Muscle of leg (tissue), 16 donors: ENCODE measurements at places on chromosomes 13 and 19. TPM values are rescaled to one million over a fixed set of nuclear protein-coding genes. Genes with fewer than 3 reads are reported as not detected.

The MAB21L1 gene
- total RNA-seq: 9.0 TPM

- no peaks in the 10 kb centered on the region for H3K36me3 ChIP-seq
- no peak for DNase-seq
- no peak overlapping the region for H3K27ac ChIP-seq
Measured at GRCh38 chr13:58531614-58532013, 900.1 kb downstream of the PCDH17 start.

The TEX101 gene
- not detected for total RNA-seq

The CALR3 gene
- not detected for total RNA-seq

GRCh38 chr13:104832231-104832630 lies 1703.2 kb downstream of the EFNB2 start:
- H3K27ac ChIP-seq: no peak overlapping the region
- no peaks in the 10 kb centered on the region for H3K36me3 ChIP-seq
- H3K4me1 ChIP-seq: no peaks in the 10 kb centered on the region

DNA sequence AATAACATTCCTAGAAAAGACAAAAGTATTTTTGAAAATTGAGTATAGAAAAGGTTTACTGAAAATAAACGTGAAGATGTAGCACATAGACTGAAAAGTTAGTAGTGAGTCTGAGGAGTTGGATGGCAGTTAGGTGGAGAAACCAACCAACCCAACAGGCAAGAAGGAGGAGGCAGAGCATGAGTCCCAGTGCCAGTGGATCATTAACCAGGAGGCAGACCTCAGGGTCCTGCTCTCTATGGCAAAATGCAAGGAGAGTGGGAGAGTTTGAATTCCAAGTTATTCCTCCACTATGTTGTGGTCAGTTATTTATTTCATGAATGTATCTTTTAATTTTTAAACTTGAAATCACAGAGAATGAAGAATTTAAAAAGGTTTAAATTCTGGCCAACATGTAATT lies 446.4 kb downstream of the GPC6 start:
- H3K4me3 ChIP-seq: no peak overlapping the region
- H3K27me3 ChIP-seq: no peaks in the 10 kb centered on the region
- H3K36me3 ChIP-seq: no peaks in the 10 kb centered on the region
- H3K27ac ChIP-seq: no peak overlapping the region

- H3K4me3 ChIP-seq: no peak overlapping the region
- no peaks in the 10 kb centered on the region for H3K27me3 ChIP-seq
- peaks cover 42% of the 10 kb centered on the region for H3K36me3 ChIP-seq
- no peak for DNase-seq
- H3K27ac ChIP-seq: no peak overlapping the region
Measured at GRCh38 chr13:51942189-51942588, 69.1 kb downstream of the ATP7B start.

The UFM1 gene
- 65.7 TPM for total RNA-seq

- no peaks in the 10 kb centered on the region for H3K27me3 ChIP-seq
- H3K27ac ChIP-seq: no peak overlapping the region
- DNase-seq: no peak
- no peaks in the 10 kb centered on the region for H3K36me3 ChIP-seq
Measured at GRCh38 chr13:71481501-71481900, 385.5 kb downstream of the DACH1 start.

- H3K4me1 ChIP-seq: no peaks in the 10 kb centered on the region
- no peaks in the 10 kb centered on the region for H3K36me3 ChIP-seq
- no peak for DNase-seq
Measured at GRCh38 chr13:35347679-35348205, 128.7 kb downstream of the MAB21L1 start.

The RRAS gene
- 15.3 TPM for total RNA-seq

- peak overlapping the region; percentile 82 for H3K27ac ChIP-seq
- DNase-seq: peak; percentile 63
- H3K4me3 ChIP-seq: no peak overlapping the region
- peaks cover 27% of the 10 kb centered on the region for H3K4me1 ChIP-seq
- no peaks in the 10 kb centered on the region for H3K36me3 ChIP-seq
Measured at GRCh38 chr13:35724446-35724845, 248.0 kb upstream of the MAB21L1 start.

The ZNF529 gene
- 16.8 TPM for total RNA-seq

The ZNF677 gene
- total RNA-seq: 28.7 TPM

- peak overlapping the region; percentile 35 for H3K27ac ChIP-seq
- H3K27me3 ChIP-seq: no peaks in the 10 kb centered on the region
- DNase-seq: peak; percentile 75
- no peak overlapping the region for H3K4me3 ChIP-seq
- peaks cover 7% of the 10 kb centered on the region for H3K4me1 ChIP-seq
- no peaks in the 10 kb centered on the region for H3K36me3 ChIP-seq
Measured at GRCh38 chr19:28737021-28737895, 475.7 kb downstream of the UQCRFS1 start.

DNA sequence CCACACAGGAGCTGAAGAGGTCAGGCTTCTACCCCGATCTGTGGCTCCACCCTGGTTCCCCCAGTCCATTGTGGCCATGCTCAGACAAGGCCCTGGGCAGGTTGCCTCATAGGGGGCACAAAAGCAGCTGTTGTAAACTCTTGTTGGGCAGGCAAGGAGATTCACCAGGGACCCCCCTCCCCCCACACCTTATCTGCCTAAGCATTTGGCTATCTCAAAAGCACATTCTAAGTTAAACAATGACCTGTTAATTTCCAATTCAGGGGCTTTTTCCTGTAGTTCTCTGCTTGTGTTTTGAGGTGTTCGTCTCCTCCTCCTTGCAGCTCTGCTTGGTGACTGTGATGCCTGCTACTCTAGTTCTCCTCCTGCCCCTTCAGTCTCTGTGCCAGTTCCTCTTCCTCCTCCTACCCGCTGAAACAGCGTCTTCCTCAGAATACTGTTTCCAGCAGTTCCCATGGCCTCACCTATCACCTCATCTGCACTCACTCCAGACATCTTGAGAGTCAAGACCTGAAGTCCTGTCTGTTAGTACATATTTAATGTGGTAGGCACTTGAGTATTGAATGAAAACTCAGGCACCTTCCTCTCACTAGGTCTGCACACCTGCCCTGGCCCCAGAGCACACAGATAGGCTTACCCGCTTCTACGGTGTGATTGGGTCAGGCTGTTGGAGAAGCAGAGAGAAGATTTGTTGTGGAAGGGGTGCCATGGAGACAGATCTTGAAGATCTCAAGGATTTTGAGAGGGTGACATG lies 31.7 kb downstream of the SPATA13 start:
- no peak overlapping the region for H3K4me3 ChIP-seq
- H3K27ac ChIP-seq: no peak overlapping the region
- no peak for DNase-seq
- no peaks in the 10 kb centered on the region for H3K27me3 ChIP-seq
- no peaks in the 10 kb centered on the region for H3K36me3 ChIP-seq

- no peaks in the 10 kb centered on the region for H3K36me3 ChIP-seq
- no peaks in the 10 kb centered on the region for H3K27me3 ChIP-seq
- H3K4me1 ChIP-seq: peaks cover 6% of the 10 kb centered on the region
Measured at GRCh38 chr19:5321851-5322681, 18.5 kb downstream of the PTPRS start.

DNA sequence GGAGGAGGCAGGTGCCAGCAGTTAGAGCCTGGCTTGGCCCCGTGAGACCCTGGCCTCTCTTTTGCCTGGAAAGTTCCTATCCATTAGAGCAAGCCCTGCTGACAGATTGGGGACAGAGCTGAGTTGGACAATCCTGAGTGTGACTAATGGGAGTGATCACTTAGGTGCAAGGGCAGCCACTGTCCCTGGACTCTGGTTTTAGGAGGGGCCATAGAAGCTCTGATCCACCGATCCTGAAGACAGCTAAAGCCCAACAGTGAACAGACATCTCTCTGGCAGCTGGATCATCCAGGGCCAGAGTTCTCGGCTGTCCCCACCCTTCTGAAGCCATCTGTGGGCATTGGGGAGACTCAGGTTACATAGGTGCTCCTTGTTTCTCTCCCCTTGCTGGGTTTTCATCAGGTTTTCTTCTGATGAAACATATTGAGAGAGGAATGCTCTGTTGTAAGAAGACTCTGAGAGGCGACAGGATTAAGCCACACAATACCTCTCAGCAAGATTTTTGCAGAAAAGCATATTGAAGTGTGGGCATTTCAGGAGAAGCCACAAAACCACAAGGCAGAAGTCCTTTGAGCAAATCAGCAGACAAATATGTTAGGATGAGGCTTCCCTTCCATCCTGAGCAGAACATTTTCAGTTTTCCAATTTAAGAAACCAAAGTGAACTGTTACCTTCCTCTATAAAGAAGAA lies 288.0 kb upstream of the MAB21L1 start:
- no peak overlapping the region for H3K4me3 ChIP-seq
- no peaks in the 10 kb centered on the region for H3K36me3 ChIP-seq
- peaks cover 50% of the 10 kb centered on the region for H3K4me1 ChIP-seq
- DNase-seq: no peak
- H3K27me3 ChIP-seq: no peaks in the 10 kb centered on the region
- H3K27ac ChIP-seq: peak overlapping the region; percentile 35

- DNase-seq: no peak
- H3K4me1 ChIP-seq: no peaks in the 10 kb centered on the region
- no peaks in the 10 kb centered on the region for H3K27me3 ChIP-seq
- no peak overlapping the region for H3K27ac ChIP-seq
- no peaks in the 10 kb centered on the region for H3K36me3 ChIP-seq
Measured at GRCh38 chr13:105758918-105759860, 776.3 kb downstream of the EFNB2 start.

The ZNF577 gene
- 15.6 TPM for total RNA-seq

DNA sequence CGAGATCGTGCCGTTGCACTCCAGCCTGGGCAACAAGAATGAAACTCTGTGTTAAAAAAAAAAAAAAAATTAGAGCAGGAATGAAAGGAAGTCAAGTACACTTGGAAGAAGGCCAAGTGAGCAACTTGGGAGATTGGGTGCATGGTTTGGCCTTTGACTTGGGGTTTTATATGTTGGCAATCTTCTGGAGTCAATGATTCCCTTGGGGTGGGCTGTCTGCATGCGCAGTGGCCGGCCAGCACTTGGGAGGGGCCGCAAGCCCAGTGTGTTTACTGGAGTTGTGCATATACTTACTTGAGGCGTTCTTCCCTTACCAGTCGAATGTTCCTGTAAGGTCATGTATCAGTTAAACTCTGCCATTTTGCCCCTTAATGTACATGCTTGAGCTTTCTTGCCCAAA lies 103.9 kb downstream of the FAM216B start:
- H3K27ac ChIP-seq: no peak overlapping the region
- peaks cover 8% of the 10 kb centered on the region for H3K36me3 ChIP-seq
- no peaks in the 10 kb centered on the region for H3K27me3 ChIP-seq
- no peak overlapping the region for H3K4me3 ChIP-seq
- no peak for DNase-seq
- peaks cover 20% of the 10 kb centered on the region for H3K4me1 ChIP-seq

The ZSCAN4 gene
- total RNA-seq: not detected

- no peak for DNase-seq
- H3K4me3 ChIP-seq: no peak overlapping the region
- H3K36me3 ChIP-seq: no peaks in the 10 kb centered on the region
- no peak overlapping the region for H3K27ac ChIP-seq
Measured at GRCh38 chr19:30684613-30685012, 312.4 kb downstream of the ZNF536 start.

The SLC8A2 gene
- total RNA-seq: 0.04 TPM

- no peaks in the 10 kb centered on the region for H3K27me3 ChIP-seq
- H3K36me3 ChIP-seq: no peaks in the 10 kb centered on the region
- H3K4me1 ChIP-seq: no peaks in the 10 kb centered on the region
- no peak overlapping the region for H3K27ac ChIP-seq
- peak; percentile 19 for DNase-seq
- H3K4me3 ChIP-seq: no peak overlapping the region
Measured at GRCh38 chr13:73451221-73452029, 392.6 kb downstream of the KLF5 start.

DNA sequence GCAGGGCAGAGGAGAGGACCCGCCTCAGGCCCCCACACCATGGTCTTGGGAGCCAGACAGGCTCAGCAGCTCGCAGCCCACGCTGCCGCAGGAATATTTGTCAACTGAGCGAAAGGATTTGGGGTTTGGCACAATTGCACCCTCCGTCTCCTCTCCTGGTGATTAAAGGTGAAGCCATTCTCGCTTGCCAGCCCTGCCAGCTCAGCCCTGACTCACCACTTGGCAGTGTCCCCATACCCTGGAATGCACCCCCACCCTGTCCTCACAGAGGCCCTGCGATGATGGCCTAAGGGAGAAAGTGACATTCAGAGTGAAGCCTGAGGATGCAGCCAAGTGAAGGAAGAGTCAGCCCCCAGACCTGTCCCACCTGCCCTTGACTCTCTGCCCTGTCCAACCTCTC lies 18.8 kb downstream of the CYTH2 start:
- H3K4me3 ChIP-seq: no peak overlapping the region
- peaks cover 16% of the 10 kb centered on the region for H3K4me1 ChIP-seq
- peaks cover 40% of the 10 kb centered on the region for H3K27me3 ChIP-seq
- no peak overlapping the region for H3K27ac ChIP-seq

- DNase-seq: peak; percentile 59
- H3K27me3 ChIP-seq: no peaks in the 10 kb centered on the region
- H3K4me3 ChIP-seq: no peak overlapping the region
- H3K27ac ChIP-seq: no peak overlapping the region
- no peaks in the 10 kb centered on the region for H3K36me3 ChIP-seq
Measured at GRCh38 chr13:66665991-66666390, 564.1 kb downstream of the PCDH9 start.

GRCh38 chr19:41351339-41352245 lies 2.1 kb downstream of the TGFB1 start:
- H3K4me3 ChIP-seq: peak overlapping the region; percentile 59
- DNase-seq: peak; percentile 63
- H3K4me1 ChIP-seq: peaks cover 41% of the 10 kb centered on the region
- peaks cover 50% of the 10 kb centered on the region for H3K27me3 ChIP-seq
- no peaks in the 10 kb centered on the region for H3K36me3 ChIP-seq

The PRRG2 gene
- 0.84 TPM for total RNA-seq

The GIPC3 gene
- total RNA-seq: 0.22 TPM

- DNase-seq: no peak
- no peak overlapping the region for H3K27ac ChIP-seq
- no peak overlapping the region for H3K4me3 ChIP-seq
- no peaks in the 10 kb centered on the region for H3K4me1 ChIP-seq
Measured at GRCh38 chr13:26772531-26772930, 11.9 kb upstream of the GPR12 start.

- H3K4me1 ChIP-seq: no peaks in the 10 kb centered on the region
- DNase-seq: no peak
- no peaks in the 10 kb centered on the region for H3K27me3 ChIP-seq
- no peak overlapping the region for H3K4me3 ChIP-seq
Measured at GRCh38 chr13:52797176-52797575, 51.3 kb downstream of the PCDH8 start.

DNA sequence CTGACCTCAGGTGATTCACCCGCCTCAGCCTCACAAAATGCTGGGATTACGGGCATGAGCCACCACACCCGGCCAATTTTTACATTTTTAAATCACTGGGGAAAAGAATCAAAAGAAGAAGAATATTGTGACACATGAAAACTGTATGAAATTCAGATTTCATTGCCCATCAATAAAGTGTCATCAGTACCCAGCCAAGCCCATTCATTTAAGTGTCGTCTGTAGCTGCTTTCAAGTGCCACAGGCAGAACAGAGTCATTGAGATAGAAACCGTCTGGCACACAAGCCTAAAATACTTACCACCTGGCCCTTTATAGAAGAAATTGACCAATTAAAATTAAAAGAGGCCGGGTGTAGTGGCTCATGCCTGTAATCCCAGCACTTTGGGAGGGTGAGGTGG lies 15.3 kb downstream of the COLGALT1 start:
- no peak overlapping the region for H3K4me3 ChIP-seq
- no peak for DNase-seq
- H3K36me3 ChIP-seq: peaks cover 72% of the 10 kb centered on the region
- H3K27me3 ChIP-seq: no peaks in the 10 kb centered on the region
- no peaks in the 10 kb centered on the region for H3K4me1 ChIP-seq
